ENCODE measurements at places on chromosomes 2 and 18. TPM values are rescaled to one million over a fixed set of nuclear protein-coding genes. Genes with fewer than 3 reads are reported as not detected.

TMEM169 gene
- 23.2 TPM for total RNA-seq

COPS7B gene
- total RNA-seq, result 16.7 TPM

EIPR1 gene
- total RNA-seq, result 40.8 TPM

PARD6G gene
- total RNA-seq, result 9.4 TPM

ATP6V1C2 gene
- total RNA-seq, result 1.2 TPM

DNA sequence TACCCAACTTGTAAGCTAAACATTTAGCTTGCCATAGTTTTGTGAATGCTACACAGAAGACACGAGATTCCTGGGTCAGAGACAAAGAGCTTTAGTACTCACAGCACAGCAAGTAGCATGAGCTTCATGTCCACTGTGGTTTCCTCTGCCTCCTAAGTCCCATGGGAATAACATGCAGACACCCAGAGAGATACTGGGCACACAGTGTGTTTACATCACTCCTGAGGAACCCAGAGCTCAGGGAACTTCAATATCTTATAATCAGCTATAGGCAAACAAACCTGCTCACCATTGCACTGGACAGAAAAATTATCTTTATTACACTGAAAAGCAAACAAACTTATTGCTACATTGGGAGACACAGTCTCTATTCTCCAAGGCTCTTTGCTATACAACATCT, 14.5 kb upstream of the NCK2 start:
- DNase-seq, result no peak

GRCh38 chr2:172012677-172013391, 13.1 kb downstream of the METAP1D start:
- no peak for DNase-seq

DNA sequence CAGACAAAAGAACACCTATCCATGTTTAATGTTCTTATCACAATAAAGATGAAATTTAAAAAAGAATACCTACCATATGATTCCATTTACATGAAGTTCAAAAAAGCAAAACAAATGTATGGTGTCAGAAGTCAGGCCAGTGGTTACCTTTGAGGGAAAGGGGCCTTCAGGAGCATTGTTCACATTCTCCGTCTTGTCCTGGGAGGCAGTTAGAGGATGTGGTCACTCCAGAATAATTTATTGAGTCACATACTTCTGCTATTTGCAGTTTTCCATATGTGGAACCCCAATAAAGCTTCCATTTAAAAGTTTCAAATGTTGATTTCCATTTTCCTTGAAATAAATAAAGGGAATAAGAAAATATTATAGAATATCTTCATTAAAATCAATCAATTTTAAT, 41.6 kb upstream of the POU3F3 start:
- DNase-seq, result no peak

DNA sequence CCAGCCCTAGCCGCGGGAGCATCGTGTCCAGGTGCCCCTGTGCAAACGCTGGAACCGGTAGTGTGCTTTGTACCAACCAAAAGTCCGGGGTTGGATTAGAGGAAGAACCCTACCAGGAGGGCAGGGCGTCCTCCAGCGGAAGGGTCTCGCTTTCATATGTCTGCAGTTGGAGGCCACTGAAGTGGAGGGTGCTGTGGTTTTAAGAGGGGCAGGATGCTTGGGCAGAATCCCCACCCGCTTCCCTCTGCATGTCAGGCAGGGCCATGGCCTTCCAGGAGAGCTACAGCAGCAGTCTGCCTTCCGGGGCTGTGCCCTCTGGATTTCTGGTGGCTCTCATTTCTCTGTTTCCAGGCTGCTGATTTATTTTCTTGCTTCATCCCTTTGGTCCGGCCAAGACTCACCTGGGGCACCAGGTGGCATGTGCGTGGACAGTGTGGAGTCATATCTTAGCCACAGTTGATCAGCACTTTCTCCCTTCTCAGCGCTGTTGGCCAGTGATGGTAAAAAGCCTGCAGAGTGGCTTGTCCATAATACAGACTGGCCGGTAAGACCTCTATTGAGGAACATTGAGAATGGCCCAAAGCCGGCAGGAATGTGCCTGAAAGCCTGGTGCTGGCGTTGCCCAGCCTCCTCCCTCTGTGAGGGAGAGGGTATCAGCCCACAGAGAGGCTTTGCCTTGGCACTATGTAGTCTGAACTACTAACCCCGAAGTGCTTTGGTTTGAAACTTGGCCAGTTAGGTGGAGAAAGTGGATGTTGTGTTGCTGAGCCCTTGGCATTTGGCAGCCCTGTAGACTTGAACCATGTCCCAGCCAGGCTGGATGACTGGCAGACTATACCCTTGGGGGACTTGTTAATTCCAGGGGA, 1.8 kb downstream of the AGAP1 start:
- DNase-seq, result no peak

- no peak for DNase-seq
Measured at GRCh38 chr2:67619204-67619603, 222.1 kb downstream of the ETAA1 start.

DNA sequence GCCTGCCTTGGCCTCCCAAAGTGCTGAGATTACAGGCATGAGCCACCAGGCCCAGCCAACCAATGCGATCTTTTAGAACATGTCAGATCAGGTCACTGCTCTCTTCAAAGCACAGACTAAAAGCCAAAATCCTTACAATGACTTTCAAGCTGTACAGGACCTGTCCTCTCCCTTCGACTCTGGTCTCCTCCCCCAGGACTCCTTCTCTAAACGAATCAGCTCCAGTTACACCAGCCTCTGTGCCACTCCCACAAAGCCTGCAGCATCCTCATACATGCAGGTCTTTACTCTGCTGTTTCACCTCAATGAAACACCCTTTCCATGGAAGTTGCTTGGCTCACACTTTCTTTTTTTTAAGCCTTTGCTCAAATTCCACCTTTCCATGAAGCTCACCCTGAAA, 436.0 kb downstream of the METTL4 start:
- no peak for DNase-seq

GRCh38 chr2:12960671-12961070, 243.9 kb downstream of the TRIB2 start:
- no peak for DNase-seq

- DNase-seq, result no peak
Measured at GRCh38 chr2:109433926-109434325, 179.8 kb downstream of the SEPTIN10 start.

Data from frontal cortex (tissue), 4 donors.